Type B pancreatic cell (in vitro differentiated cells): ENCODE measurements at places on chromosomes 3 and 15. TPM values are rescaled to one million over a fixed set of nuclear protein-coding genes. Genes with fewer than 3 reads are reported as not detected.

Gene IL17RB
- total RNA-seq = 10.5 and 10.8 TPM in 2 replicates

Gene TRPM1
- total RNA-seq = 9.5 TPM in 1 of 2 replicates, not detected in the other

Gene RPL22L1
- 55.2 and 78.3 TPM in 2 replicates for total RNA-seq

Gene VIPR1
- 4.7 and 5.6 TPM in 2 replicates for total RNA-seq

Gene COL6A5
- total RNA-seq = 0.10 and 0.14 TPM in 2 replicates

Gene CELF6
- 0.45 and 1.9 TPM in 2 replicates for total RNA-seq

Gene IL17RD
- 14.8 and 47.4 TPM in 2 replicates for total RNA-seq

Gene TUSC2
- 24.9 and 39.0 TPM in 2 replicates for total RNA-seq

Gene NOX5
- total RNA-seq = 0.12 TPM in 1 of 2 replicates, not detected in the other

Gene VILL
- total RNA-seq = 14.2 and 16.9 TPM in 2 replicates

Gene GPR27
- total RNA-seq = 7.1 and 7.4 TPM in 2 replicates

Gene BFSP2
- not detected in 2 replicates for total RNA-seq

Gene UNC45A
- 78.9 and 80.2 TPM in 2 replicates for total RNA-seq

Gene CCDC33
- total RNA-seq = 2.2 and 5.0 TPM in 2 replicates

Gene CYP1A2
- total RNA-seq = 1.6 TPM in 1 of 2 replicates, not detected in the other

Gene DZIP1L
- 3.2 and 17.8 TPM in 2 replicates for total RNA-seq

Gene ALDH1A3
- 13.0 and 14.4 TPM in 2 replicates for total RNA-seq

Gene PLXND1
- 56.9 and 71.0 TPM in 2 replicates for total RNA-seq

Gene GRAMD2A
- total RNA-seq = 6.0 and 15.5 TPM in 2 replicates

Gene SNTN
- total RNA-seq = not detected in 2 replicates

Gene ISLR
- 0.24 and 41.6 TPM in 2 replicates for total RNA-seq

Gene GOLGA8H
- 0.77 TPM in 1 of 2 replicates, not detected in the other for total RNA-seq

Gene ITIH1
- 8.0 and 12.2 TPM in 2 replicates for total RNA-seq

Gene CPA3
- not detected in 2 replicates for total RNA-seq
